ENCODE measurements at places on chromosomes 12 and 14. TPM values are rescaled to one million over a fixed set of nuclear protein-coding genes. Genes with fewer than 3 reads are reported as not detected.

The C12orf76 gene
- total RNA-seq: 18.2 TPM

The NOC4L gene
- total RNA-seq: 9.6 TPM

The ST8SIA1 gene
- 0.37 TPM for total RNA-seq

The MANSC1 gene
- total RNA-seq: 0.55 TPM

The PAH gene
- total RNA-seq: under 0.01 TPM

The SLCO1B1 gene
- total RNA-seq: not detected

Data from uterine smooth muscle cell (primary cell).